A549 treated with CORT108297 at 1 μM for 4 hours (cell line): ENCODE measurements at places on chromosomes 13 and 19. TPM values are rescaled to one million over a fixed set of nuclear protein-coding genes. Genes with fewer than 3 reads are reported as not detected.

The CD209 gene
- not detected in 5 replicates for total RNA-seq

The OR7D2 gene
- total RNA-seq = not detected in 5 replicates

The ERICH6B gene
- total RNA-seq = not detected in 5 replicates

The DLEU7 gene
- total RNA-seq = not detected in 5 replicates

The TMC4 gene
- total RNA-seq = 1.0 to 1.7 TPM (median 1.2 TPM) in 5 replicates

The FAM83E gene
- 0.07 to 0.35 TPM (median 0.25 TPM) in 4 of 5 replicates, not detected in the other for total RNA-seq

The ZNF66 gene
- total RNA-seq = not detected in 5 replicates

The FOSB gene
- 11.7 to 21.6 TPM (median 17.1 TPM) in 5 replicates for total RNA-seq

The CCL25 gene
- not detected in 5 replicates for total RNA-seq

The KIR2DL3 gene
- not detected in 5 replicates for total RNA-seq

The C2CD4C gene
- 0.25 to 0.59 TPM (median 0.54 TPM) in 5 replicates for total RNA-seq

The SLC17A7 gene
- total RNA-seq = 0.53 to 0.74 TPM (median 0.65 TPM) in 5 replicates

The PNKP gene
- 40.8 to 62.1 TPM (median 54.2 TPM) in 5 replicates for total RNA-seq

The PTH2 gene
- not detected in 5 replicates for total RNA-seq

The INSR gene
- 1.9 to 3.2 TPM (median 2.3 TPM) in 5 replicates for total RNA-seq

The ZNF578 gene
- not detected in 5 replicates for total RNA-seq

The ONECUT3 gene
- not detected in 5 replicates for total RNA-seq

The CHAF1A gene
- total RNA-seq = 20.7 to 25.0 TPM (median 24.0 TPM) in 5 replicates

The ZNRF4 gene
- not detected in 5 replicates for total RNA-seq

The FOXA3 gene
- total RNA-seq = 0.74 to 1.1 TPM (median 0.83 TPM) in 5 replicates

The ACP7 gene
- 0.12 to 0.22 TPM (median 0.14 TPM) in 5 replicates for total RNA-seq

The UNC13A gene
- 1.3 to 2.2 TPM (median 1.9 TPM) in 5 replicates for total RNA-seq

The EDNRB gene
- total RNA-seq = not detected in 5 replicates

The AKAP11 gene
- 4.7 to 7.6 TPM (median 6.7 TPM) in 5 replicates for total RNA-seq

The GARIN5A gene
- total RNA-seq = 1.8 to 2.4 TPM (median 2.0 TPM) in 5 replicates

The PRTN3 gene
- total RNA-seq = 0.27 to 0.56 TPM (median 0.34 TPM) in 5 replicates

The SF3A2 gene
- 66.8 to 75.9 TPM (median 71.0 TPM) in 5 replicates for total RNA-seq

The NALCN gene
- 3.1 to 5.2 TPM (median 4.8 TPM) in 5 replicates for total RNA-seq

The FRY gene
- total RNA-seq = 0.01 to 0.09 TPM (median 0.03 TPM) in 4 of 5 replicates, not detected in the other

The ZNF563 gene
- not detected in 5 replicates for total RNA-seq

The ZNF723 gene
- total RNA-seq = not detected in 5 replicates

The COL4A2 gene
- 132 to 176 TPM (median 141 TPM) in 5 replicates for total RNA-seq

The UPF3A gene
- 29.4 to 34.1 TPM (median 30.7 TPM) in 5 replicates for total RNA-seq

The CEACAM19 gene
- 8.3 to 10.6 TPM (median 9.8 TPM) in 5 replicates for total RNA-seq
